WERI-Rb-1 (cell line): ENCODE measurements at places on chromosomes 7 and 10.

DNA sequence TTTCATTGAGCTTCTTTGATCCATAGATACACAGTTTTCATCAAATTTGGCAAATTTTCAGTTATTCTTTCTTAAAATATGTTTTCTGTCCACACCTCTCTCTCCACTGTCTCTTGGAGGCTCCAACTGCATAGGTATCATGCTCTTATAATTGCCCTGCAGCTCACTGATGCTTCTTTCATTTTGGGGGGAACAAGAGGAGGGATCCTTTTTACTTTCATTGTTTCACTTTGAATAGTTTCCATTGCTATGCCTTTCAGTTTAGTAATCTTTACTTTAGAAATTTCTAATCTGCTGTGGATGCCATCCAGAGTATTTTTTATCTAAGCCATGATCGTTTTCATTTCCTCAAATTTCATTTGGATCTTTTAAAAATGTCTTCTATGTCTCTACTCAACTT is 32.9 kb downstream of the KBTBD2 start:
- no peak for DNase-seq

GRCh38 chr7:110775046-110775445 is 315.9 kb upstream of the LRRN3 start:
- no peak for DNase-seq

GRCh38 chr7:128396357-128396756 is 13.4 kb downstream of the IMPDH1 start:
- DNase-seq: no peak

- no peak for DNase-seq
These were observed 8.8 kb upstream of the INTS1 start for GRCh38 chr7:1512781-1513656.
